Glutamatergic neuron (in vitro differentiated cells): ENCODE measurements at places on chromosomes 16 and 17. TPM values are rescaled to one million over a fixed set of nuclear protein-coding genes. Genes with fewer than 3 reads are reported as not detected.

FOXN1 gene
- not detected for total RNA-seq

RCVRN gene
- not detected for total RNA-seq

TBC1D3G gene
- not detected for total RNA-seq

DNA sequence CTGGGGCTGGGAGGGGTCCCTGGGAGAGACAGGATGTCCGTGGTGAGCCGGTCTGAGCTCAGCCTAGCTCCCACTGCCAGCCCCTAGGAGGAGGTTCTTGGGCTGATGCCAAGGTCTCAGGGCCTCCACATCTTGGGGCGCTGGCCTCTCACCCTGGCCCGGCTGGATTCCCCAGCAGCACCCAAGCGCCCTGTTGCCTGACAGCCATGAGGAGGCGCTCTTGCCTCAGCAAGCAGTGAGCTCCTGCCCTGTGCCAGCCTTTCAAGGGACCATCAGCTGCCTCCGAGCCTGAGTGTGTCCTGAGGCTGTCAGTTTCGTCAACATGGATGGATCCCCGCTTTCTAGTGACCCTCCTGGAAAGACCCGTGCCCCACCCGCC lies 234.9 kb upstream of the CIBAR2 start:
- peaks cover 33% of the 10 kb centered on the region for H3K4me1 ChIP-seq
- no peak overlapping the region for H3K27ac ChIP-seq
- no peak overlapping the region for H3K4me3 ChIP-seq
- H3K36me3 ChIP-seq: no peaks in the 10 kb centered on the region

DNA sequence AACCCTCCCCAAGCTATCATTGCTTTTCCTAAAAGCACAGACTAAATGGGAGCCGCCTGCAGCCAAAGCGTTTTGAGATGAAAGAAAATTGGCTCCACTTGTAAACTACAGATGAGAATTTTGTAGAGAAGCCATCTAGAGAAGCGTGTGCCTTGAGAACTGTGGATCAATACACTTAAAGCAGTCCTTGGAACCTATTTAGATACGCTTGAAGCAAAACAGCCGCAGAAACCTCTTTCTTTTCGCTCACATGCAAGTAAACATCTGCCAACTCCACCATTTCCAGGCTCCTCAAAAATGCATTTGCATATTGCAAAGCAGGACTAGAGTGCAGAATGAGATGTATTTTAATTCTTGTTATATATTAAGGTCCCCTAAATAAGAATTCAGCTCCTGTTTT lies 13.1 kb downstream of the KIAA0513 start:
- H3K4me1 ChIP-seq: peaks cover 39% of the 10 kb centered on the region
- peak overlapping the region; percentile 68 for H3K4me3 ChIP-seq
- H3K36me3 ChIP-seq: no peaks in the 10 kb centered on the region
- DNase-seq: no peak
- H3K27ac ChIP-seq: peak overlapping the region; percentile 86

KCNH6 gene
- 4.1 TPM for total RNA-seq

RAB34 gene
- total RNA-seq: 54.3 TPM

CCDC40 gene
- total RNA-seq: 25.3 TPM

RAC3 gene
- 46.0 TPM for total RNA-seq

- H3K36me3 ChIP-seq: peaks cover 8% of the 10 kb centered on the region
- H3K27ac ChIP-seq: peak overlapping the region; percentile 82
- peaks cover 13% of the 10 kb centered on the region for H3K4me1 ChIP-seq
- H3K4me3 ChIP-seq: no peak overlapping the region
Observed at GRCh38 chr17:2450016-2450650, 49.3 kb upstream of the MNT start.
